Substantia nigra (tissue), 51 donors: ENCODE measurements at places on chromosomes 3 and 15.

DNA sequence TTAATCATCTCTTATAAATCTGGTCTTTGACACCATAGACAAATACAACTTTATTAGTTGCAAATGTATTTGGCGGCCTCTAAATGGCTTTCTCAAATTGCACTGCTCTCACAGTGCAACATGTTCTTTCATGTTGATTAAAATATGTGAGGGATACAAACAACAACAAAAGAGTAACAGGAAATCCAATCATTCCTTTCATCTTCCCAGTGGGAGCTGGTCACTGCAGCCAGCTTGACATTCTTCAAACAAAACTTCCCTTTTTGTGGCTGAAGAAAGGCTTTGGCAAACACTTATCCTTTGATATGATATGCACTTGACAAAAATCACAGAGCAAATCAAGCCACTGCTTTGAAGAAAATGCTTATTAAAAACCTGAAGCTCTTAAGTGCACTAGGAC, 973.6 kb downstream of the EPHA3 start:
- DNase-seq = no peak

- DNase-seq = no peak
Observed at GRCh38 chr15:80967451-80967850, 22.2 kb downstream of the MESD start.

DNA sequence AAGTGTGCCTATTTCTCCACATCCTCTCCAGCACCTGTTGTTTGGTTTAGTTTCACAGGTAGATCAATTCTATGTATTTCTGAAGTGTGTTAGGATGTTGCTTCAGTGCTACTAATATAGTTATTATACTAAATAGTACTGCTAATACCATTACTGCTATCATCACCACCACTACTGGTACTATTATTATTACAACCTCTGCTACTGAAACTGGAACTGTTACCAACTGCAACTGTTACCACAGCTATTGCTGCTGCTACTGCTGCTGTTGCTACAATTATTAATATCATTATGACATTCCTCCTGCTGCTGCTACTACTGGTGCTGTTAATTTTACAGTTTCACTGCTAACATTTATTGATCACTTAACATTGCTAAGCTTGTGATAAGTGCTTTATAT, 8.3 kb upstream of the LMOD3 start:
- DNase-seq = no peak

GRCh38 chr3:102089239-102089638, 239.9 kb downstream of the NFKBIZ start:
- DNase-seq = no peak

DNA sequence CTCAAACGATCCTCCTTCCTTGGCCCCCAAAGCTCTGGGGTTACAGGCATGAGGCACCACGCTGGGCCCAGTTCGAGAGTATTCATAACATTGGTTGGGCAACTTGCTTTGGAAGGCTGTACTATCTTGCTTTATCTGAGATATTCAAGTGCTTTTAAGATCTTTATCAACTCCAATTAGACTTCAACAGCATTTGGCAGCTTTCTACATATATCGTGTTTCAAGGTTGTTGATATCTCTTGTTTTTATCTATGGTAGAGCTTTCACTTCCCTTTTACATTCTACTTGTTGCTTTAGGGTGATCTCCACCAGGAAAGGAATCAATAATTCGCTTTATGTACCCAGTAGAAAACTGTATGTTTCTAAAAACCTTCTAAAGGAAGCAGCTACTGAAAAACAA, 395.3 kb downstream of the IL5RA start:
- no peak for DNase-seq

GRCh38 chr15:79811406-79812405, 85.1 kb downstream of the MTHFS start:
- DNase-seq = peak; percentile 2

- DNase-seq = no peak
Observed at GRCh38 chr3:125067225-125067624, 11.4 kb upstream of the HEG1 start.
